ENCODE measurements at places on chromosomes 6 and 20.

GRCh38 chr6:112342511-112342910 is 4.6 kb upstream of the RFPL4B start:
- no peak for DNase-seq

GRCh38 chr6:144195671-144196270 is 45.5 kb downstream of the STX11 start:
- no peak for DNase-seq

- no peak for DNase-seq
Measured at GRCh38 chr20:59361411-59361810, 61.0 kb downstream of the EDN3 start.

DNA sequence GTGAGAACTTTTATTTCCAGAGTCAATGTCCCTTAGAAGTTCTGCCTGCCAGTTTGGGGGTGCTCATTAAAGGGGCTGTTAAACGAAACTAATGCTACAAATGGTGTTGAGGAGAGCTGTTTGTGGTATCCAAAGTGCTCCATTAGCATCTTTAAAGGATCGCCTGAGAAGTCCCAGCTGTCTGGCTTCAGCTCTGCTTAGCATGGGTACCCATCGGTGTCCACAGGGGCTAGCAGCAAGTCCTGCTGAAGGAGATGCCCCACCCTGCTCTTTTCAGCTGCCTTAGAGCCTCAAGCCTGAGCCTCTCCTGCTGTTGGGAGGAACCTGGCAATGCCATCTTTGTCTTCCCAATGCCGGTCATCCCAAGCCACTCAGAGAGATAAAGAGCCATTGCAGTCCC is 111.1 kb downstream of the FOXO3 start:
- DNase-seq: no peak

- DNase-seq: no peak
Measured at GRCh38 chr6:3560211-3560610, 103.4 kb upstream of the SLC22A23 start.

DNA sequence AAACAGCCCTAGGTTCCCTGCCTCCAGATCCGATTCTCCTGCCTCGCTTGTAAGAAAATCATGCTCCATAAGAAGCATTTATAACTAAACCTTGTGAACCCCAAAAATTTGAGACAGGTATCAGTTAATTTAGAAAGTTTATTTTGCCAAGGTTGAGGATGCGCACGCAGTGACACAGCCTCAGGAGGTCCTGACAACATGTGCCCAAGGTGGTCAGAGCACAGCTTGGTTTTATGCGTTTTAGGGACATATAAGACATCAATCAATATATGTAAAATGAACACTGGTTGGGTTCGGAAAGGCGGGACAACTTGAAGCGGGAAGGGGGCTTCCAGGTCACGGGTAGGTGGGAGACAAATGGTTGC is 2.1 kb downstream of the ACOT13 start:
- no peak for DNase-seq

GRCh38 chr20:57076951-57077350 is 189.5 kb downstream of the BMP7 start:
- DNase-seq: no peak

GRCh38 chr6:42101186-42101657 is 41.2 kb downstream of the C6orf132 start:
- no peak for DNase-seq

DNA sequence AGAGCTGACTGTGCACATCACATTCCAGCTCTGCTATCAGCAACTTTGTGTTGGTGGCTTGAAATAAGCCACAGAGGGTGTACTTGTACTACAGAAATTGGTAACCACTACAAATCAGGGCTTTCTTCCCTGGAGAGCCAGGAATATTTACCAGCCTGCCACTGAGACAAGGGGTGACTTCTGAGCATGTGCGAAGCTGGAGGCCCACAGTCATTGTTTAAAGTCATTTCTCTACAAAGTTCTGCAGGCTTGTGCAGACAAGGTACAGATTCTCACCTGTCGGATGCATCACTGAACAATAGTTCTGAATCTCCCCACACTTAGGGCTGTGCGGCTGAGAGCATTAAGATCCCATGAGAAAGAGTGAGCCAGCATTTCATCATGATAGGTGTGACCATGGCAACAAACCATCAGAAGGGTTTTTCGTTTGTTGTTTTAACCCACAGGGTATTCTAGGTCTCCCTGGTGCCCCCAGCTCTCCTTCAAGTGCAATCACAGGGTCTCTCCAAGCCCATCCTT is 292.8 kb downstream of the CDC5L start:
- no peak for DNase-seq

DNA sequence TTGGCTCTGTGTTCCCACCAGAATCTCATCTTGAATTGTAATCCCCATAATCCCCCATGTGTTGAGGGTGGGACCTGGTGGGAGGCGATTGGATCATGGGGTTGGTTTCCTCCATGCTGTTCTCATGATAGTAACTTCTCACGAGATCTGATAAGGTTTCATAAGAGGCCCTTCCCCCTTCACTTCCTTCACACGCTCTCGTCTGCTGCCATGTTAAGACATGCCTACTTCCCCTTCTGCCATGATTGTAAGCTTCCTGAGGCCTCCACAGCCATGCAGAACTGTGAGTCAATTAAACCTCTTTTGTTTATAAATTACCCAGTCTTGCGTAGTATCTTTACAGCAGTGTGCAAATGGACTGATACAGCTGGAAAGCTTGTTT is 90.0 kb downstream of the ELOVL5 start:
- DNase-seq: no peak

GRCh38 chr6:154113392-154113791 is 74.4 kb downstream of the OPRM1 start:
- no peak for DNase-seq

GRCh38 chr6:152313542-152314482 is 323.4 kb downstream of the SYNE1 start:
- DNase-seq: no peak

DNA sequence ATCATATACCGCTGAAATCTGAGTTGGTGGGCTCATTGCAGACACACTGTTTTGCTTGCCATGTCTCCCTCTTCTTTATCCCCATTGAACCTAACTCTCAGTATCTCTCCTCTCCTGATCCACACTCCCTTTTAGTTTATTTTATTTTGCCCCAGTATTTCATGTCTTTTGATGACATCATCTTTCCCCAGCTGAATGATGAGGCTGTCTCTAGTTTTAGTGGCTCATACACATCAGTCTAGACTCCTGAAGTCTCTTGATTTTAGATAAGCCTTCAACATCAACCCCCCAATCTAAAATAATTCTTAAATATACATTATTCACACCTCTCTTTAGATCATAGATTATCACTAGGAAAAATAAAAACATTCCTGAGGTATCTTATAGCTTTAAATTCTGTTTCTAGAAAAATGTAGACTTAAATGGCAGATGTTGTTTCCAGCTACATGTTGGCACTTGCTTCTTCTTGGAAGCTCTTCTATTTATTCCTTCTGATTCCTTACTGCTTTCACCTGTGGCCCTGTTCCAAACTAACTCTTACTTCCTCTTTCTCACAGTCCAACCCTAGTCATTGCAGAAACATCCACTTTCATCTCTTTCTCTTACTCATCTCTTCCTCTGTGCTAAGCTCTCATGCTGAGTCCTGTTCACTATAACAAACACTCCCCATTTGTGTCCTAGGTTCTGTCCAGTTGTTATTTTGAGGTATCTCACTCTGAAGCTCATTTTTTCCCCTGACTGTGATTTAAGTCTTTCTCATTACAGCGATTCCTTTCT is 191.9 kb upstream of the SLC35B3 start:
- no peak for DNase-seq

DNA sequence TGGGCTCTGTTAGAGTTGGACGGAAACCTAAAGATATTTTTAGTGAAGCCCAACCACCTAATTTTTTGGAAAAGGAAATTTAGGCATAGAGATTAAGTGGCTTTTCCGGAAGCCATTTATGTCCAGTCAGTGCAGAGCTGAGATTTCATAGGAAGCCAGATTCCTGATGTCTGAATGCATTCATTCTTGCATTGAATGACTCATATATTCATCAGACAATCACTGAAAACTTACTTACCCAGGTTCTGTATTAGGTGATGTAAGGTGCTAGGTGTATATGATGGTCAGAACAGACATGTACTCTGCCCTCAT is 4.1 kb downstream of the SH3BGRL2 start:
- DNase-seq: no peak

- DNase-seq: no peak
Measured at GRCh38 chr6:154197196-154197860, 158.3 kb downstream of the OPRM1 start.

- no peak for DNase-seq
Measured at GRCh38 chr20:62835931-62836861, 19.3 kb downstream of the COL9A3 start.

Measured in CD4-positive, alpha-beta memory T cell (primary cell).